ENCODE measurements at places on chromosomes 3 and 15.

GRCh38 chr3:58434511-58434910 is 879 bp upstream of the PDHB start:
- DNase-seq = no peak

- no peak for DNase-seq
Measured at GRCh38 chr3:10788451-10788850, 27.6 kb upstream of the SLC6A11 start.

GRCh38 chr15:60620708-60621107 is 141.8 kb upstream of the ICE2 start:
- DNase-seq = no peak

DNA sequence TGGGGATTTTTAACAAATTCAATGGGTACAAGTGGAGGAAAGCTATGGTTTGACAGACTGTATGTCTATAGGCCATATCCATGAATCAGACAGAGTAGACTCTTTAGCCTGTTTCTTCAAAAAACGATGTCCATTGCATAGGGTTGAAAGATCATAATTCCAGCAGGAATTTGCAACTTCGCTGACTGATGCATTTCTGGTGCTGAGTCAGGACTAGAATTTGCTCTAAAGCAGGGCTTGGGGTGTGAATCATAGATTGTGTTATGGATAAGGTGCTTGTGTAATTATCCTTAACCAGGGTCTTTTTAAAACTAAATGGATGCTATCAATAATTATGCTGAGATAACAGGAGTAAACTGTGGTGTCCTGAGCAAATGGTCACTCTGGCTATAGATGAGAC is 200.4 kb upstream of the TBC1D5 start:
- no peak for DNase-seq

GRCh38 chr3:5357089-5357488 is 169.6 kb downstream of the EDEM1 start:
- DNase-seq = no peak

DNA sequence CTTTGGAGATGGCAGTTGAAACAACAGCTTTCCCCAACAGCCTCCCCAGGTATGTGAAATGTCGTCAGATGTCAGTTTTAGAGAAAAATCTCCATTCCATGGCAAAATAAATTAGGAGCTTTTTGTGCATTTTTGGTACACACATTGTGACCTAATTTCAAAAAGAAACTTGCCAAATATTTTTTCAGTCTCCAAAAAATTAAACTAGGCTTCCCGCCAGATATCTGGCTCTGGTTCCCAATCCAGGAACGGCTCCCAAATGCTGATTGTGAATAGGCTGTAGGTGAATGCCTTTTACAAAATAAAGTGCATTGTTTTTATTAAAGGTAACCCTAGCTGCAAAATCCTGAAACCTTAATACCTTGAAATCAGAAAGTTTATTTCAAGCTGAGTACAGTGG is 10.9 kb downstream of the KCNAB1 start:
- no peak for DNase-seq

- DNase-seq = no peak
Measured at GRCh38 chr15:58243070-58243469, 104.9 kb downstream of the AQP9 start.

DNA sequence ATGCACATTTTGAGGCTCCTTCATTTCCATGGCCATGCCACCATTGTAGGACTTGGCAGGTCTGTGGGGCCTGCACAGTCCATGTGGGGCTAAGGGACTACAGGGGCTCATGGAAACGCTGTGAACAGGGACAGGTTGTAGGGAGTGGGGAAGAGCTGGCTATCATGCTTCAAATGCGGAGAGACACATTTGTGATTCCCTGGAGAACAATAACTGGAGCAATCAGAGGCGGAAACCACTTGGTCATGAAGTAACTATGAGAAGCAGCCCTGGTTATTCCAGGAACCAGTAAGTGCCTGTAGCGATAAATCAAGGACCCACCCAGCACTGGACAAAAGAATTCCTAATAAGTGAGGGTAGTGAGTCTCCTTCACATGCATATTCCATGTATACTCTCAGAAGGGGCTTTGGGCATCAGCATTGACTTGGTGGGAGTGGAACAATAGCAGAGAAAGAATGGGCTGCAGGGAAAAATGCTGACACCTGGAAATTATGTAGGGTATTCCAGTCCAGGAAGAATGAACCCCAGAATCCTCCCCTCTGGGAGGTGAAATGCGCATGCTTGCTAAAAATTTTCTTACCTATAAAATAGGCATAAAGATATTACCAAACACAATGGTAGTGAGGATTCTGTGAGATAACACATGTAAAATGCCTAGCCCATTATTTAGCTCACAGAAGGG is 251.4 kb upstream of the ROPN1 start:
- DNase-seq = no peak

DNA sequence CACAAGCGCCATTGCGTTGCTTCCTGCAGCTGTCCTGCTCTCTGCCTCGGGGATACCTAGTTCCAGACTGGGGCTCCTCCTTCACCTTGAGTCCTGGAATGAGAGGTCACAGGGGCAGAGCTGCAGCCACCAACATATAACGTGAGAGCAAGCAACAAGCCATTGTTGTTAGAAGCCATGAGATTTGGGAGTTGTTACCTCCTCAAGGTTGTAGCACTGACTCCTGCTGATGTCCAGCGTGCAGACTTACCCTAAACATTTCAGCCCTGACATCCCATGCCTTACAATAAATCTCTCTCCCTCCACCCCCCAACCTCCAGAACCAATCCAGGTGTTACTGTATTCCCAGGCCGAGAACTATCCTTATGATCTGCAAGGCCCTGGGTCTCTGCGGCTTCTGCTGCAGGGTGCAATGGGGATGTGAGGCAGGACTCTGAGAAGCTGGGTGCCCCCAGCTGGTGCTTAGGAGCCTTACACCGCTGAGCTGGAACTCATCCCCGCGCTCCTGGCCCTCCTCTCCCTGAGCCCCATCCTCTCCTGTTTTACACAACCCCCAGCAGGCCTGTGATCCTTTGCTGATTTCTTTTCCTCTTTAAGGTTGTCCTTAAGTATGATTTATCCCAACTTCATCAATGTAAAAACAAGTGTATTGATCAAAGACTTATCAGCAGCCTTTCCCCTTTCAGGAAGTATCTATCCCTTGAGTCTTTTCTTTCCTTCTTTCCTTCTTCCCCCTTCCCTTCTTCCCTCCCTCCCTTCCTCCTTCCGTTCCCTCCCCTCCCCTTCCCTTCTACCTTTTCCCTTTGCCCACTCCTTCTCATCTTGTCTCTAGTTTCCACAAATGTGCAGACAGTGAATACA is 84.2 kb upstream of the ABHD2 start:
- DNase-seq = no peak

DNA sequence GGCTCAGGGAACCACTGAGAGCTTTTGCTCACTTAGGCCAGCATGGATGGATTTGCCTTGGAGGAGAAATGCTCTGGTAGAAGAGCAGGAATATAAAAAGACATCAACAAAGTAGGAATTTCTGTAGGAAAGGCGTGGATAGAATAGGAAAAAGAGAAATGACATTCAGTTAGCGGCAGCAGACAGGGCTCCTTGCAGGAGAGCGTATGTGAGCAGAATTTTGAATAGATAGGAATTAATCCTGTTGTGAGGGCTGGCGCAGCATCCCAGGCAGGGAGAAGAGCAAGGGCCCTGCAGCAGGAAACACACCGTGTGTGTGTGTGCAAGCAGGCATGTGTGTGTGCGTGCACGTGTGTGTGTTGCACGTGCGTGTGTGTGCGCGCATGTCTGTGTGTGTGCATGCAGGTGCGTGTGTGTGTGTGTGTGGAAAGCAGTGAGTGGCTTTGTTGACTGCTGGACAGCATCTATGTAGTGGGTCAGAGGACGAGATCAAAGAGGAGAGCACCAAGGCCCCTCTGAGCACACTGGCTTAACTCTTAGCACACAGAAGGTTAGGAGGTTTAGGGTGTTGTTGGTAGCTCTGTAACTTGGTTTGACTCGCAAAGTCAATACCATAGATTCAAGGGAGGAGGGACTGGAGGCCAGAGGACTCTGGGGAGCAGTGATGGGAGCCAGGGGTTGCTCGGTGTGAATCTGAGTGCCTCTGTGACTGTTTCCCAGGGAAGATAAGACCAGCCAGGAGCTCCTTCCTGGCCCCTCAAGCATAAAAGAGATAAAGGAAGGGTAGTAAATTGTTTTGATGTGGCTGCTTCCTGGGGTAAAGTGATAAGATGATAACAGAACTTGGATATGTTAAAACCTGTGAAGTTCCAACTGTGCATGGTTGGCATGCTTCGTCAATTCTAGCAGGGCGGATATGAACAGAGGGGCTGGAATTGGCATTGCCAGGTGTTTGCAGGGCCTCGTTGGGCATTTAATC is 639.5 kb downstream of the NR2F2 start:
- no peak for DNase-seq

- DNase-seq = no peak
Measured at GRCh38 chr3:133944181-133944580, 48.5 kb upstream of the RAB6B start.

- no peak for DNase-seq
Measured at GRCh38 chr3:99503350-99503749, 135.0 kb upstream of the COL8A1 start.

DNA sequence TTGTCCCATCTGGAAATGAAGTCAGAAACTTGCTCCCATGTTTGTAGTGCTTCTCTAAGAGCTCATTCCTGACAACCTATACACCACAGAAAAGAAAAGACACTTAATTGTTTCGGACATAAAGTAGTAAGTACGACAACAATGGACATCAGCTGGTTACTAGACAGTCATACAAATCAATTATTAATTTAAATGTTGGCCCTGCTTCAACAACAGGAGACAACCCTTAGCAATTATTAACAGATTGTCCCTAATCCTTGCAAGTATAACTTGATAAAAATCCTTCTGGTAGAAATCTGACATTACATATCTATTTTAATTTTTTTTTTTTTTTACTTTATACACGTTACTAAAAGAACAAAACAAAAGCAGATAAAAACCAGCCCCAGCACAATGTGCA is 29.8 kb downstream of the ERICH6 start:
- no peak for DNase-seq

DNA sequence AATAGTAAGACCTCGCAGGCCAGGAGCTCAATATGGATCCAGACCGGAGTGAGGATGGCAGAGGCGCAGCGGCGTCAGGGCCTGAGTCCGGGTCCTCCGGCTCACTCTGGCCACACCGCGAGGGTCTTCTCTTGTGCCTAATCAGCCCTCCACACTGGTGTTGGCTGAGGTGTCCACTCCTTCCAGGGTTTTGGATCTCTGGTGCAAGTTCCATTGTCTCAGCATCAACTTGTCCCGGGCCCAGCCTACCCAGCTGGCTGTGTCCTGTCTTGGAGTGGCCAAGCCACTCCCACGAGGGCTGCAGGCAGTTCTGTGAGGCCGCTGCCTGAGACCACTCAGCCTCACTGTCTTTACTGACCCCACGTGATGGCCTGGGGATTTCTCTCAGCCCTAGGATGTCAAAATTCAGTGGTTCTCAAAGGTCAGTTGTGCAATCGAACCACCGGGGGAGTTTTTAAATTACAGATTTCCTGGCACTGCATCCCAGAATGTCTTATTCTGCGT is 12.6 kb upstream of the GOLGA6L7 start:
- no peak for DNase-seq

- DNase-seq = no peak
Measured at GRCh38 chr15:86649277-86649676, 569.6 kb downstream of the AGBL1 start.

DNA sequence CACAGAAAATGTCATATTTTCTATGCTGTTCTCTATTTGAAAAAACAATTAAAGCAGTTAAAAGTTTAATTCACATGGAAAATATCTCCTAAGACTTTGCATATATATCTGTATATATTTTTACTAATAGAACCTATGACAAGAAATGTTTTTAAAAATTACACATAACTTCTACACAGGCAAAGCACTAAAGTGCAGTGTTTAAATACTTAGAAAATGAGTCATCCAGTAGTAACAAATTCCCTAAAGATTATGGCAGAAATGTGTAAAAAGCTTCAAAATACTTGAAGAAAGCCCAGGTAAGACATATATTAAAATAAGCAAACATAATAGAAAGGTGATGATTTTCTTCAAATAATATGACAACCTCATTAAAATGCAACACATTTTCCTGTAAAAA is 236.6 kb downstream of the TBC1D5 start:
- no peak for DNase-seq

- DNase-seq = no peak
Measured at GRCh38 chr15:50753463-50753862, 12.0 kb downstream of the SPPL2A start.

GRCh38 chr3:18556503-18557135 is 131.5 kb upstream of the SATB1 start:
- no peak for DNase-seq

GRCh38 chr3:14927308-14927707 is 20.1 kb upstream of the NR2C2 start:
- no peak for DNase-seq

DNA sequence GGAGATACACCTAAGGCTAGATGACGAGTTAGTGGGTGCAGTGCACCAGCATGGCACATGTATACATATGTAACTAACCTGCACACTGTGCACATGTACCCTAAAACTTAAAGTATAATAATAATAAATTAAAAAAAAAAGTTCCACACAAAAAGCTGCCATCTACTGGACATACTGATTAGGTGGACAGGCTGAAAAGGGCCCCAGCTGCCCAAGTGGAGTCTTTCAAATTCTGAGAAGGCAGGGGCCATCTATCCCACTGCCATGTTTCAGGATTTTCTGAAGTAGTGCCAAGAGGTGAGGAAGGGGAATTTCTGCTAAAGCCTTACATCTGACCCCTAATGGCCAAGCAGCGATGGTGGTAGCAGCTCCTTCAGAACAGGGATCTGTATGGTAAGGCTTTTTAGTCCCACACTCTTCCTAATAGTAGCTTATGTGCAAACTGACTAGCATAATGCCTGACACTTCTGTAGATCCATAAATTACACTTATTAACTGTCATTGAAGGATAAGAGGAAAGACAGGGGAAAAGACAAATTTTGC is 7.7 kb downstream of the FSTL1 start:
- DNase-seq = no peak

DNA sequence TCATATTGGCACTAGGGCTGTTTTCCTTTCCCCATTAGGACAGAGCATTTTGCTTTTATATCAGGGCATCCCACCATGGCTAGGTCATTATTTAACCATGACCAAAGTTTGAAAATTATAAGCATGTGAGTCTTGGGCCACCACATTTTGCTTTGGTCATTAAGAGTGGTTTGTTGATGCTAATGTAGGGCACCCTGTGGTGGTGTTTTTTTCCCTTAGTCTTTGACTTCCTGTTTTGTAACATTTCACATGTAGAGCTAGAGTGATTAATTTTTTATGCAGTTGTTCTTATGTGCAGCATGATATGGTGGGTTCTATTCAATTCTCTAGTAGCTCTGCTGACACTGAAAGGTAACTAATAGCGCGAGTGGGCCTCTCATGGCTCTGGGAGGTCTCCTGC is 249.6 kb upstream of the ROBO1 start:
- DNase-seq = no peak

- no peak for DNase-seq
Measured at GRCh38 chr3:110684466-110684865, 387.1 kb upstream of the NECTIN3 start.

DNA sequence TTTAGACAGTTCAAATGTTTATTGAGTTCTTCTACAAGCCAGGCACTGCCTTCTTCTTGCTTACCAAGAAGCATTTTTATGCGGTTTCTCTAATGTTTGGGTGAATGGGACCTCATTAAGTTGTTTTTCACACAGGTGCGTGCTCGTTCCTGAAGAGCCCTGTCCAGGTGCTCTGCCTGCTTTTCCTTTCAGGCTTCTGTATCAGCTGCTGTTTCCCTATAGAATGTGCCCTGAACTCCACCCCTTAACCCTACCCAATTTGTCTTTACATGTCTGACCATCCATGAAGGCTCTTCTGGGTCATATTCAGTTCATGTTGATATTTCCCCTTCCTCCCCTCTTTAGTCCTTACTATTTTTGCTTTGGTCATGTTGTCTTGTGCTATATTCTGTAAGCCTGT is 22.4 kb upstream of the GOLGA6L10 start:
- no peak for DNase-seq

All from esophagus squamous epithelium (tissue), 5 donors.